ENCODE measurements at places on chromosomes 2 and 18.

- DNase-seq = no peak
Observed at GRCh38 chr2:119723186-119723585, 36.5 kb upstream of the PTPN4 start.

DNA sequence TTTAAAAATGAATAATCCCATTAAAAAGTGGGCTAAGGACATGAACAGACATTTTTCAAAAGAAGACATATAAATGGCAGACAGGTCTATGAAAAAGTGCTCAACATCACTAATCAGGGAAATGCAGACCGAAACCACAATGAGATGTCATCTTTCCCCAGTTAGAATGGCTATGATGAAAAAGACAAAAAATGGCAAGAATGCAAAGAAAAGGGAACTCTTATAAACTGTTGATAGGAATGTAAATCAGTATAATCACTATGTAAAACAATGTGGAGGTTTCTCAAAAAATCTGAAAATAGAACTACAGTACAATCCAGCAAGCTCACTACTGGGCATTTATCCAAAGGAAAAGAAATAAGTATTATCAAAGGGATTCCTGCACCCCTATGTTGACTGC, 169.2 kb downstream of the METTL4 start:
- no peak for DNase-seq

- peak; percentile 71 for DNase-seq
Observed at GRCh38 chr2:220891405-220891804, 680.7 kb downstream of the EPHA4 start.

GRCh38 chr2:9201185-9201891, 5.3 kb upstream of the ASAP2 start:
- DNase-seq = no peak

GRCh38 chr2:222915092-222915957, 54.5 kb downstream of the ACSL3 start:
- peak; percentile 37 for DNase-seq

- no peak for DNase-seq
Observed at GRCh38 chr2:64166212-64166611, 22.0 kb upstream of the PELI1 start.

GRCh38 chr2:29920631-29921559, 491 bp downstream of the ALK start:
- DNase-seq = peak; percentile 62

DNA sequence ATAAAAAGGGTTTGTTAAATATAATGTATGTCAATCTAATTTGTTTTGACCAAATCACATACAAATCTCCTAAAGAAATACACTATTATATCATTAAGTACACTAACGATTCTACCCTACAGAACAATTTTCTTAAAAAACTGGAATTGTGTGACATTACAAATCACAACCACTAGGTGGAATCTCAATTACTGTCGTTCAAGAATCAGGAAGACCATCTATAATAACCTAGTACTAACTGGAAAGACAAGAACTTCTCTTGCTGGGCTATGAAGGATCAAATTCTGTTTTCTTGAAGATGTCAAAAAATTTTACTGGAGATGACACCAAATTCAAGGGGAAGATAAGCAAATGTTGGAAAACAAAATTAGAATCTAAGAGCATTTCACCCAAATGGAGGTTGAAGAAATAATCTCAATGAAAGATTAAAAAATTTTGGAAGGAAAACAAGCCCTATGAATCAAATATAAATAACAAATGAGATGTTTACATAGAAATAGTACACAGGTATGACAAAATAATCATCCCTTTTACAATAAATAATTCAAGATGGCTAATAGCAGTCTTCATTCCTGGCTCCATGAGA, 110.9 kb downstream of the STK39 start:
- DNase-seq = peak; percentile 68

- no peak for DNase-seq
Observed at GRCh38 chr2:239259173-239259572, 141.6 kb downstream of the HDAC4 start.

DNA sequence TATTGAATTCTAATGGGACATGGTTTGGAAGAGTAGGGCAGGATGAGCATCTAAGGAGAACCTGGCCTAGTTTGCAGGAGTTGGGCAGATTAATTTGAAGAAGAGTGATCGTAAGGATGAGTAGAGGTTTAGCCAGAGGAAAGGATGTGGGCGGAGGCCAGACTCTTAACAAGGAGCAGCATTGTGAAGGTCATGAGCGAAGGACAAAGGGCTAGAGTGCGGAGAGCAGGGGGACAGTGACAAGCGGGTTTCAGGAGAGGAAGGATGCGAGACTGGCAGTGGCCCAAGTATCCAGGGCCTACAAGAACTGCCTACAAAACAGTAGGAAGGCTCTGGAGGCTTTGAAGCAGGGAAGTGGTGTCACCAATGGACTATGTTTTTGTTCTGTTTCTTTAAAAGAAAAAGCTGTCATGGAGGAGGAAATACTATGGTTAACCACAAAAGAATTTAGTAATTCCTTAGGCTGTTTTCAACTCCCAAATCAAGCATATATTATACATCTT, 20.1 kb downstream of the SLC66A3 start:
- no peak for DNase-seq

DNA sequence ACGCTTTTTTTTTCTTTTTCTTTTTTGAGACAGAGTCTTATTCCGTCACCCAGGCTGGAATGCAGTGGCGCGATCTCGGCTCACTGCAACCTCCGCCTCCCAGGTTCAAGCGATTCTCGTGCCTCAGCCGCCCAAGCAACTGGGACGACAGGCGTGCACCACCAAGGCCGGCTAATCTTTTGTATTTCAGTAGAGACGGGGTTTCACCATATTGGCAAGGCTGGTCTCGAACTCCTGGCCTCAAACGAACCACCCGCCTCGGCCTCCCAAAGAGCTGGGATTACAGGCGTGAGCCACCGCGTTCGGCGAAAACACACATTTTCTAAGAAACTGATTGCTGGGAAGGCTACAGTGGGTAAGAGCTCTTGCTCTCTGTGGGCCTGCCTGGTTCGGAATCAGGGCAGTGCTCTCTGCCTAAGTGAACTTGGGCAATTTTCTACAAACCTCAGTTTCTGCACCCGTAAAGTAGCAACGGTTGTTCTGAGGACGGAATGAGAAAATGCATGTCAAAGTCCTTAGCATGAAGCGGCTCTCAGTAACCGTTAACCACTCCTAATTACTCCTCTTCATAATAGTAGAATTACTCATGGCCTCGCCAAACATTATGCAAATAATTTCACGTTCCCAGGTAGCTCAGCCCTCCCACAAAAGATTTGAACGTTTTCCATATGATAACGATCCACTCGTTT, 1.0 kb upstream of the PMAIP1 start:
- DNase-seq = no peak

GRCh38 chr2:223057569-223057968, 5.6 kb downstream of the KCNE4 start:
- DNase-seq = peak; percentile 60

DNA sequence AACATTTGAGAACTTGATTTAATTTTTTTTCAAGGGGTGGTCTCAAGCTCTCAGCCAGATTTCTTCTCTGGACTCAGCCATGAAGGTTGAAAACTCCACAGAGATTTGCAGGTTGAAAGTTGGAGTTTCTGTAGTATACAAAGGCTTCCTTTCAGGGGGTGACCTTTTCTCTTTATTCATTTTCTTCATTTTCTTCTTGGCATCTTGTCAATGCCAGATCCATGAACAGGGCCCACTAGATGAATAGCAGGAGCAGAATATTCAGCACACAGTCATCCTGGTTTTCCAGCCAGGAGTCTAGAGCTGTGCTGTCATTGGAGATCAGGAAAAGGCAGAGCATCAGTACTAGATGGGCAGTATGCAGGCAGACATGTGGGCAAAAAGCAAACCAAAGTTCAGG, 62.0 kb downstream of the INSIG2 start:
- DNase-seq = no peak

- no peak for DNase-seq
Observed at GRCh38 chr2:515441-516127, 161.6 kb downstream of the TMEM18 start.

DNA sequence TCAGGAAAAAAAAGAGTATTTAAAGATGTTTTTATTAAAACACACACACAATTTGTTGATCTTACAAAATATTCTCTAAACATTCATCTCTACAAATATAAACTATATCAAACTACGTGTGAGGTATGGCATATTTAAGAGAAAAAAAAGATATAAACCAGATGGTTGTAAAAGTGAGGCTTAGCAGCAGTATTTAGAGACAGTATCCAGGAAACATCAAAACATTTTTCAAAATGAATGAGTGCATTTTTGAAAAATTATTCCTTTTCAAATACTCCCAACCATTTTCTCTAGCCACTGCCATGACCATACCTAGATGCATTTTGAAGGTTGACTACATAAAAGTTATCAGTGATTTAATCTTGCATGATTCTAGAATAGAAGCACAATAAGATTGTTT, 38.2 kb upstream of the RAB27B start:
- DNase-seq = no peak

DNA sequence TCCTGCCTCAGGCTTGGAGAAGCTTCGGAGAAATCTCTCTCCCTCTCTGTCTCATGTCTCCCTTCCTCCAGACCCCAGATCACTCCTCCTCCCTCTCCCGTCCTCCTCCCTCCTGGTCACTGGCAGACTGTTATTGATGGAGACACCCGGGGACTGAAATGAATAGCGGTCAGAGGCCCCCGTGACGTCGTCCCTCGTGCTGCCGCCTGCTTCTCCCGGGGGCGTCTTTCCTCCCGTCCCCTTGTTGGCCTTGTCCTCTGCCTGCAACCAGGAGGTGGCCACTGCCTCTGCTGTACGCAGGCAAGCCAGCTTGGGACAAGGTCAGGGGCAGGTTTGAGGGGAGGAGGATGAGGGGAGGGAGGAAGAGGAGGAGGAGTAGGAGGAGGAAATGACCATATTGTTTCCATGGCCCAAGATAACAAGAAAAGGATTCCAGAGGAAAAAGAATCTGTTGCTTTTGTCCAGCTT, 78.2 kb downstream of the CELF4 start:
- DNase-seq = no peak

GRCh38 chr2:20229322-20230113, 4.6 kb upstream of the SDC1 start:
- DNase-seq = no peak

- no peak for DNase-seq
Observed at GRCh38 chr2:202169131-202169530, 69.3 kb downstream of the SUMO1 start.

DNA sequence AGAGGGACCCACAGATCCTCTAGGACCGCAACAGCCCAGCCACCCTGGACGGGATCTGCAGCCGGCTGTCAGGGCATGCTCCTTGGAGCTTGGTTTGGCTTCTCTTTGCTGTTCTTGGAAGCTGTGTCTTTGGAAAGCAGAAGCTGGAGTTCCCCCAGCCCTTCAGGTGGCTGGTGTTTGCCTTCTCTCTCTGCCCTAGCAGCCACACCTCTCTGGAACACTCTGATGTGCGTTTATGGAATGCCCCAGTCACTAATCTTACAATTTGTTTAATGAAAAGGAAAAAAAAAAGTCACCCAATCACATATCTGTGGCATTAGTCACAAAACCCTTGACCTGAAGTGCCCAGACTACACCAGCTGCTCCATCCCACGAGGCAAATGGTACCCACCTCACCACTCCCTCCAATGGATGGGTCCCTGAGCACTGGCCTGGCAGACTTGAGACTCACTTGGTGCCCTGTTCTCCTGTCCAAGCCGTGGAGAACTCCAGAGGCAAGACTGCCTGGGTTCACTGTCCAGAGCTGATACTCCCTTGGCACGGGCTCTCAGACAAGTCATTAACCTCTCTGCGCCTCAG, 70.2 kb upstream of the DAPL1 start:
- no peak for DNase-seq

DNA sequence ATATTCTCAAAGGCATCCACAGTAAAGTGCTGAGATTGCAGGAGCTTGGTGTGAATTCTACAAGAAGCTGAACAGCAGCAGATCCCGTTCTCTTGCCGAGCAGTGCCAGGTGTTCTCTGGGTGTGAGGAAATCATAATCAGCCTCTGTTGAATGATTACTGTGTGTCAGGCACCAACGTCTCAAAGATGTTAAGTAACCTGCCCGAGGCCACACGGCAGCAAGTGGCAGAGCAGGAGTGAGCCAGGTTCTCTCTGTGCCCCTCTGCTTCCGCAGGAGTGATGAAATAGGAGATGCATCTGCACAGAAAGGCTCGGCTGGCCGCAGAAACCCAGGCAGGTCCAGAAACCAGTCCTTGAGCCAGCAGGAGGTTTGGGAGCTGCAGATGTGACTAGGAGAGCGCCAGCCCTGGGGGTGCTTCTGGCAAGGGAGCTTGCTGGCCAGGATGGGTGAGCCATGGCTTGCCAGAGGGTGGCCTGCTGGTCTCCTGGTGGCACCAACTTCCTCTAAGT, 68.4 kb downstream of the COPS7B start:
- DNase-seq = no peak

GRCh38 chr2:33207151-33207740, 260.5 kb downstream of the LTBP1 start:
- no peak for DNase-seq

DNA sequence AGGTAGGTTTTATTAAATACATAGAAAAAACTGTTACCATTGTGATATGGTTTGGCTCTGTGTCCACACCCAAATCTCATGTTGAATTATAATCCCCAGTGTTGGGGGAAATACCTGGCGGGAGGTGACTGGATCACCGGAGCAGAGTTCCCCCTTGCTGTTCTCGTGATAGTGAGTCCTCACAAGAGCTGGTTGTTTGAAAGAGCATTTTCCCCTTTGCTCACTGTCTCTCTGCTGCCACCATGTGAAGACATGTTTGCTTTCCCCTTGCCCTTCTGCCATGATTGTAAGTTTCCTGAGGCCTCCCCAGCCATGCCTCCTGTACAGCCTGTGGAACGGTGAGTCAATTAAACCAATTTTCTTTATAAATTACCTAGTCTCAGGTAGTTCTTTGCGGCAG, 352.7 kb upstream of the SLC39A10 start:
- DNase-seq = peak; percentile 56

GRCh38 chr2:169362118-169362893, at the start of gene LRP2:
LRP2 (minus strand) TSS chr2:169362534; CDS start chr2:169362399, 135 bp downstream.
- DNase-seq = no peak

GRCh38 chr2:167697948-167698347, 549.4 kb downstream of the STK39 start:
- DNase-seq = no peak

All from A673 (cell line).